ENCODE measurements at places on chromosomes 5 and 9.

DNA sequence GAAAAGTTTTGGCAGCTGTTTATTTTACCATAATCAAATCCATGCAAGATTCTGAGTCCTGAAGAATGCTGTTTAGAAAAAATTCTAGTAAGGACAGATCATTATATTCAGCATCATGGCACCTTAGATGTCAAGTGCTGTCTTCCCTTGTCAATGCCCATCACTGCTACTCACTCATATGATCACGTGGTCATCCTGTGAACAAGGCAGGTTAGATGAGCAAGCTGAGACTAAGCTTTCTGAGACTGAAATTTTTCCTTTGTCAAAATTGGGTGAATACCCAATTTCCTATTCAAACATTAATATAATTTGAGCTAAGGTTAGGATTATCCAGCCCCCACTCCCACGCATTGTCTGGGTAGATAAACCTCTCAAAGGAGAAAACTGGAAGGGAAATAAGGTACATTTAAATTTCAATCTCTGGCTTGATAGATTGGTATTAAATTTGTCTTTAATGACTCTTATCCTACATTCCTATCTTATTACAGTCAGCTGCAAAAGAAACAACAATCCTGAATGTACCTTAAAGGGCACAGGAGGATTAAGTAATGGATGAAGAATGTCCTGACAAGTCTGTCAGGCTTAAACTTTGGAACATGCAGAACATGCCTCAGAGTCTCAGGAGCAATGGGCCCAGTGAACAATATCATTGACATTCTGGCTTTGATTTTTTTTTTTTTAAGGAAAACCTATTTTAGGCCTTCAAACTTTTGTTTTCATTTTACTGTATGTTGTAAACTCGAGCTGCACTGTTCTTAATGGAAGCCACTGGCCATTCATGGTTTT lies 148.7 kb upstream of the RANBP3L start:
- DNase-seq, result no peak

GRCh38 chr5:170757669-170758068 lies 25.9 kb upstream of the GABRP start:
- no peak for DNase-seq

DNA sequence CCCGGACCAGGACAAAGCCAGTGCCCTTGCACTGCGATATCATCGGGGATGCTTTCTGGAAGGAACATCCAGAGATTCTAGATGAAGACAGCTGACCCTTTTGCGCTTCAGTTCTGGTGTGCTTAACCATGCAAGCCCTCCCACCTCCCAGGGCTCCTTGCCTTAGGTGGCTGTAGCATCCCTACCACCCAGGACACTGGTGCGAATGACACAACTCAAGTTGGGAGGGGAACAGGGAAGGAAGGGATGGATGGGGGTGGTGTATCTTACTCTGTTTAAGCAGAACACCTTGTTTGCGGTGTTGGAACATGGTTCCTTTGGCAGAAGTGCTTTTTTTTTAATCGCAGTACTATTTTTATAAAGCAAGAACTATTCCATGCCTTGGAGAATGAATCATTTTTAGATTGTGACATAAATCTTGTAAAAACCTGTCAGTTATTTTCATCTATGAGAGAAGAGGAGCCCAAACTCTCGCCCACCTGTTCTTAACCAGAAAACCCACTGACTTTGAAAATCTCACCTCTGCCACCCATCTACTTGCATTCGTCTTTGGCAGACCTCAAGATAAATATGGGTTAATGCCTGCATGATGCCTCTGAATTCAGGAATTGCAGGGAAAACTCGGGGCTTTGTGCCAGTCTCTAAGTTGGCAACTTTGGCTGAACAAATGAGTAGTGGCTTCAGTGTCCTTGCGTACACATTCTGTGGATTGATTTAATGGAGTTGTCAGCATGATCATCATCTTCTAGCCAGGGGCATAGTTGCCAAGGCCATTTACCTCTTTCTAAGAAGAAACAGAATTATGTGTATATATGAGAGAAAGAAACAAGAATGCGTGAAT lies 3.9 kb upstream of the LSM11 start:
- no peak for DNase-seq

- DNase-seq, result no peak
Measured at GRCh38 chr9:81417299-81417675, 272.1 kb downstream of the TLE1 start.

DNA sequence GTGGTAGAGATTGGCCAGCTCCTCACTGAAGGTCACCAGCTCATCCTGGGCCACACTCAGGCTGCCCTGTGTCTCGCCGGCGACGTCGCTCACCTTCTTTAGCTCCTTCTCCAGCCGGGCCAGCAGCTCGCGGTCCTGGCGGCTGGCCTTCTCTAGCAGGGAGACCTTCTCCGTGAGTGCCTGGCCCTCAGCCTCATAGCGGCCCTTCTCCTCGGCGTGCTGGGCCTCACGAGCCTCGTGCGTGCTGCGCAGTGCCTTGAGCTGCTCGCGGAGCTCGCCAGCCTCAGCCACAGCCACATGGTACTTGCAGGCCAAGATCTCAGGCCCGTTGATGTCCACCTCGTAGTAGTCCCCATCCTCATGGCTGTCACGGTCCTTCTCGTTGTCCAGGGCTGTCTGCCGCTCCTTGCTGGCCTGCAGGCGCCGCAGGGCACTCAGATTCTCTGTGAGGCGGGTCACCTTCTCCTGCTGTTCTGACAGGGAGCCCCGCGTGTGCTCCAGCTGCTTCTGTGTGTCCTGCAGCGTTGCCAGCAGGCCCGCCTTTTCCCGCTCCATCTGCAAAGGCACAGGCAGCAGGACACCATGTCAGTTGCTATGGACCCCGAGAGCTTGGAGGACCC lies 45.5 kb downstream of the BICD2 start:
- no peak for DNase-seq

DNA sequence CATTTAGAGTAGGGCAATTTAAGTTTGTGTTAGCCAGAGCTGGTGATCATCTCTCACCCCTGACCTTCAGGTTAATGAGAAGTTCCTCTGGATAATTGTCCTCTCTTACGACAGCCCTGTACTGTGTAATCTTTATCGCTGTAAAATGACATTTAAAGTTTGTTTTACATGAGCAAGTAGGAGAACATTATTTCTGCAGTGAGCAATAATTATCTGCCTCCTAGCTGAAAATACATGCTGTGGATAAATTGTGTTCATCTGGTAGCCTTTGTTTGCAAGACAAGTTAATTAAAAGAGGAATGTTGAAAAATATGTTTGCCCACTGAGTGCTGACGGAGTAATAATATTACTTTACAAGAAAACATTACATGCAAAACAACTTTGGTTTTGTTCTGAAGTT lies 1083.8 kb upstream of the NUDT12 start:
- DNase-seq, result no peak

GRCh38 chr5:57842364-57843058 lies 359.9 kb upstream of the ACTBL2 start:
- no peak for DNase-seq

GRCh38 chr5:10633271-10634049 lies 69.6 kb downstream of the ANKRD33B start:
- DNase-seq, result no peak

- DNase-seq, result no peak
Measured at GRCh38 chr9:84285381-84285780, 55.2 kb downstream of the SLC28A3 start.

GRCh38 chr5:23612701-23613100 lies 105.3 kb downstream of the PRDM9 start:
- no peak for DNase-seq

- no peak for DNase-seq
Measured at GRCh38 chr5:80963521-80963895, 3.3 kb downstream of the RASGRF2 start.

DNA sequence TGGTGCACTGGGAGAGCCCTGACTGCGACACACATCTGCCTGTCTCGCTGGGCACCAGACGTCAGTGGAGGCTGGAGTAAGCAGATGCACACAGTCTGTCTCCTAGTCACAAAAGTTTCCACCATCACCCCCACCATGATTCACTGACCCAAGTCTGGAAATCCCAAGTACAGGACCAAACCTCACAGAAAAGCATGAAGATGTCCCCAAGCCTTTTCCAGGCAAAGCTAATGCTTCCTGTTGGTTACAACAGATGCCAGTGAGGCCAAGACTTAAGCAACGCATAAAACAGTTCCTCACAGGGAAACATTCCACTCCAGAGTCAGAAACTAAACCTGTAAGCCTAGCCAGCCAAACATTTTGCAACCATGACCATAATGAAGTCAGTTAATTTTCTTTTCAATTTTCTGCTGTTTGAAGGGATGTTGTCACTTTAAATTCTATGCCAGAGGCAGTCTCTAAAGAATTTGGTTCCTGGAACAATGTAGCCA lies 259.3 kb upstream of the SLC30A5 start:
- DNase-seq, result no peak

DNA sequence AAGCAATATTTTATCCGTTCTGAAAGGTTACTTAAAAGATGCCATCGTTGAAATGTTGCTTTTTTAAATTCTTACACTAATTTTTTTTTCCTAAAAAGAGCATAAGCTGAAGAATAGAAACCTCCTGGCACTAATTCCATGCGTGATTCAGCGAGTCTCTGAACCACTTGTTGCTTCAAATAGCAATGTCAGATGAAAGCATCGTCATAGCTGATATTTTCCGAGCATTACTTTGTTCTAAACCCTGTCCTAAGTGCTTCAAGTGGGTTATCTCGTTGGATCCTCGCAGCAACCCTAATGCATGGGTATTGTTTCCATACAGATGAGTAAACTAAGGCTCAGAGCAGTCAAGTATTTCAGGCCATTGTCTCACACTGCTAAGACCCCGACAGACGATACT lies 79.7 kb downstream of the CDH6 start:
- DNase-seq, result no peak

DNA sequence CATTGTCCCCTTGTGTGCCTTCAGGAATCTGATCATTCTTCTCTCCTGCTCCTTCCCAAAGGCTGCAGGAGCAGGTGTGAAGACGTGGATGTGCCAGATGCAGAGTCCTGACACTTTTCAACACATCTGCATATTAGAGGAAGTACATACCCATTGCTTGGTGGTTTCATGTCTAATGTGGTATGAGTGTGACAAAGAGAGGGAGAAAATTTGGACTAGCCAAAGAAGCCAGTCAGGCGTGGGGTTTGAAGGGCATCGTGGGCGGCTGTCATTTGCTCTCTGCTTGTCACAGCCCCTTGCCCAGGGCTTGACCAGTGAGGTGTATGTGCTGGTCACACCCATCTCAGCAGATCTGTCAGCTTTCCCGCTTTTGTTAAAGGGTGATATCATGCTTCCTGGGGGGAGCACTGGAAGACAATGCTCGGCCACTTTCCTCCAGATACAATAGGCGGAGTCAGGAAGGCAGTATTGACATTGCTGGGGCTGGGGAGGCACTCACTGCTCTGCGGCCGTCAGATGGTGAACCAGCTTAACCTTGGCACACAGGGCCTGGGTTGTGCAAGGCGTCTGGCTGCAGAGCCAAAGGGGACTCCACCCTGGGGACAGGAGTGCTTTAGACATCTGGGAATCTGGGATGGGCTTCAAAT lies 8.6 kb downstream of the TEK start:
- DNase-seq, result no peak

DNA sequence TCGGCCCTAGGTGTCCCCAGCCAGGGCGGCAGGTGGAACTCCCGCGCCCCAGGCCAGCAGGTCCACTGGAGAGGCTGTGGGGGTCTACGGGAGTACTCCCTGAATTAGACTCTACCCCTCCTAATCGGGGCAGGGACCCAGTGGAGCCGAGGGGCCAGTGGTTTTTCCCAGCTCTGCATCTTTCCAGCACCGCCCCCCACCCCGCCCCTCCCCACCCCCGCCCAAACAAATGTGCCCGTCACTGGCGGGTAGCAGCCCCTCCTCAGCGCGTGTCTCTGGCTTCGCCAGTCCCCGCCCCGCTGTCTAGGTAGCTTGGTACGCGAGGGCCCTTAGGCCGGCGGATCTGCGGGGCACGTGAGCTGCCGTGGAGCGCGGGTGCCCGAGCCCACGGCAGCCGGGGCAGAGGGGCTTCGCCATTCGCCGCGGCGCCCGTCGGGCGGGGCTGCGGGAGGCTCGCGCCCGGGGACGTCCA lies 7.0 kb downstream of the UNC5A start:
- no peak for DNase-seq

DNA sequence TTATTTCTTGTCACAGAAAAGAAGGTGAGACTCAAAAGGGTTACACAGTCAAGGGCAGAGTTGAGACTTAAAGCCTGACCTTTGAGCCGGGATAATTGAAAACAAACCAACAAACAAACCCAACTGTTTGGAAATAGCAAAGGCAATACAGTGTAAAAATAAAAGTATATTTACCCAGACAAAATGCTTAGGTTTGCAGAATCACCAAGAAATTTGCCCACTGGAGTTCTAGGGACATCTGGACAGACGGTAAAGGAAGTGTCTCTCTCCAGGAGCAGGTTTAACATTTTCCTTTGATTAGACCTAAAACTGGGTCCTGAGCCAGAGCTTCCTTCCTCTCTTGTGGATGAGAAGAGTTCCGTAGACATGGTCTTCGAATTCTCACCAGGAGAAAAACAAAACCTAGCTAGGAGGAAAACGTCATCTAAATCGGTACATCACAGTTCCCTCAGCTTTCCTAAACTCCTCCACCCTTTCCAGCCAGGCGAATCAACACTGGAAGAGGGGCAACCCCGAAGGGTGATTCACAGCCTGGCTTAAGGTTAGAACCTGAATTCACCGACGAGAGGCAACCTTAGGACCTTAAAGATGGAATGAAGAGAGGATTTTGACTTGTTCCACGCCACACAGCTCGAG lies 673 bp downstream of the CDC25C start:
- no peak for DNase-seq

DNA sequence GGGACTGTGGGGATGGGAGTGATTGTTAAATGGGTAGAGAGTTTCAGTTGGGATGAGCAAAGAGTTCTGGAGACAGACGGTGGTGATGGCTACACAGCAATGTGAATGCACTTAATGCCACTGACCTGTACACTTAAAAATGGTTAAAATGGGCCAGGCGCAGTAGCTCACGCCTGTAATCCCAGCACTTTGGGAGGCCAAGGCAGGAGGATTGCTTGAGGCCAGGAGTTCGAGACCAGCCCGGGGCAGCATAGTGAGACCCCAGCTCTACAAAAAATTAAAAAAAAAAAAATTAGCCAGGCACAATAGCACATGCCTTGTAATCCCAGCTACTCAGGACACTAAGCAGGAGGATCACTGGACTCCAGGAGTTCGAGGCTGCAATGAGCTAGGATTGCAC lies 7.7 kb downstream of the LMAN2 start:
- no peak for DNase-seq

DNA sequence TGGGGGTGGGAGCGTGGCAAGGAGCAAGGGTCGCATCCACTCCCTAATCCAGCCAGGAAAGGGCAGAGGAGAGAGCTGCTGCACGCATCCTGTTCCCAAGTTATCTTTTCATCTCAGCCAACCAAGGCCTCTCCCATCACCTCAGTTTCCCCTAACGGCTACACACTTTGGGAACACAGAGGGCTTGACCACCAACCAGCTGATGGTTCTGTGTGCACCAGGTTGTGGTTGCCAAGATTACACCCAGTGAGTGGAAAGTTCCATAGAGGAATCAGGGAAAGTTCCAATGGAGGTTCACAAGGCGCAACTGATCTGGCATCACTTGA lies 53.9 kb downstream of the ADAM19 start:
- no peak for DNase-seq

GRCh38 chr9:9341203-9341602 lies 1271.6 kb downstream of the PTPRD start:
- no peak for DNase-seq

GRCh38 chr5:65883461-65883860 lies 42.9 kb upstream of the ERBIN start:
- DNase-seq, result no peak

- DNase-seq, result no peak
Measured at GRCh38 chr5:36047384-36048160, 19.1 kb downstream of the UGT3A2 start.

- no peak for DNase-seq
Measured at GRCh38 chr5:121009058-121009457, 545.0 kb downstream of the PRR16 start.

GRCh38 chr5:58239731-58240130 lies 220.2 kb downstream of the PLK2 start:
- DNase-seq, result no peak
